Stimulated activated CD4-positive, alpha-beta T cell treated with anti-CD3 and anti-CD28 coated beads, Interleukin-1b, Interleukin-23, amount 100 ng/mL, for 1 hour (primary cell): ENCODE measurements at places on chromosomes 6 and 20.

DNA sequence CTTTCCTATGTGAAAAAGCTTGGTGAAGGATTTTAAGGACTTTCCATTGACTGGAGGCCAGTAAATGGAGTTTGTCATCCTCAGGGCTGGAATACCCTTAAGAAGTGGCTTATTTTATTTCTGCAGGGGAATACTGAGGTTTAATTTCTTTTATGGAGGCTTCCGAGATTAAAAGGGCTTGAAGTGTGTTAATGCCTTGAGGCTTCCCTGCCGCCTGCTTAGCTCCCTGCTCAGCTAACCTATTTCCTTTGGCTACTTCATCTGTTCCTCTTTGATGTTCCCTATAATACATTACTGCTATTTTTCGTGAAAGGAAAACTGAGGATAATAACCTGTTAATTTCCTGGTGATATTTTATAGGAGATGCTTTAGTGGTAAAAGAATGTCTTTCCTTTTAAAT lies 44.2 kb downstream of the HLA-DPB1 start:
- DNase-seq, result no peak

- DNase-seq, result no peak
Measured at GRCh38 chr6:143538374-143538773, 26.9 kb upstream of the FUCA2 start.

GRCh38 chr20:10670501-10671220 lies 3.1 kb downstream of the JAG1 start:
- DNase-seq, result no peak

DNA sequence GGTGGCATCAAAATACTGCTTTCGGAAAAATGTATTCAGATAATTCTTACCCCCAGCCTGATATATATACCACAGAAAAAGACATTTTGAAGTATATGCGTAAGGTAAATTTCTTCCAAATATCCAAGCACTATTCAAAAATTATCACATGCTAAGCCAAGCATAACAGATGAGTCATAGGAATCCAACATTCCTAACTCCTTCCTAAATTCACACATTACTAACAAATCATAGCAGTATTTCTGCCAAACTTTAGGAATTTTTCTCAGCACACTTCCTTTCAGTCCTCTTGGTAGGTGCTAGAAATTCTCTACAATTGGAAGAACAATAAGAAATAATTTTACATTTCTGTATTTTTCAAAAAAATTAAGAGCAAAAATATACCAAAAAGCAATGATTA lies 417.5 kb downstream of the EYS start:
- DNase-seq, result no peak

DNA sequence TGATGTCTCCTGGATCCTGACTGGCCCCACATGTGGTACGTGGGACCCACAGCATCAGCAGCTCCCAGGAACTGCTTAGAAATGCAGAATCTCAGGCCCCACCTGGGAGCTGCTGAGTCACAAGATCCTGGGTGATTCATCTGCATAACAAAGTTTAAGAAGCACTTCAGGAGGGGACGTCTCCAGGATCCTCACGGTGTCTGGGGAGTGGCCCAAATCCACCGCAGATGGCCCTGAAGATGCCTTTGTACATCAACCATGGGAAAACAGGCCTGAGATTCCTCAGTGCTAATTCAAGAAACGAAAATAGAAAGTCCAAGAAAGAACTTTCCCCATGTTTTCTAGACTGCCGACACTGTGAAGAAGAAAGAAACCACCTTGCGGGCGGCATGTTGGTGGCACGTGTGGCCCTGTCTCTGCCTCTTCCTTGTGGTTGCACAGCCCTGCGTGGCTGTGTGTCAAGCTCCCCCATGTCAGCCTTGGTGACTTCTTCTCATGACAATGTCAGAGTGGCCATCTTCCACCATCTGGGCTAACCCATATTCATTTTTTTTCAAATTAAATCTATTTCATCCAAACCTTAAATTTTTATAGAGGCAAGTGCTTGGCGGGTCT lies 26.1 kb downstream of the RRBP1 start:
- no peak for DNase-seq

DNA sequence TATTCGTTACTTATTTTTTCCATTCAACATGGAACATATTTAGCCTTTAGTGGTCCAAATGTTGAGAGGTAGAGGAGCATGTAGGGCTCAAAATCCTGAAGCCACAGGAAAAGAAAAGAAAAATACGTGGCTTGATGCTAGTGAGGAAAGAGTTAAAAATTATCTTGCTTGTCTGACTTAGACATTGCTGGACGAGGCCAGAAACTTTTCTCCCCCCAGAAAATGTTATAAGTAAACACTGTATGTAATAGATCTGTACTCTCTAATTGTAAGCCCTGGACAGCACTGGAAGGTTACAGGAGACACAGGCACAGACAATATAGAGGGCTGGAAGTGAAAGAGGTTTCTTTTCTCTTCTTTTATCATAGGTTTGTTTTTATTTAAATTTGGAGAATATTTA lies 165.6 kb downstream of the ZFP64 start:
- DNase-seq, result no peak

GRCh38 chr6:11069760-11070159 lies 23.9 kb upstream of the SMIM13 start:
- DNase-seq, result no peak

DNA sequence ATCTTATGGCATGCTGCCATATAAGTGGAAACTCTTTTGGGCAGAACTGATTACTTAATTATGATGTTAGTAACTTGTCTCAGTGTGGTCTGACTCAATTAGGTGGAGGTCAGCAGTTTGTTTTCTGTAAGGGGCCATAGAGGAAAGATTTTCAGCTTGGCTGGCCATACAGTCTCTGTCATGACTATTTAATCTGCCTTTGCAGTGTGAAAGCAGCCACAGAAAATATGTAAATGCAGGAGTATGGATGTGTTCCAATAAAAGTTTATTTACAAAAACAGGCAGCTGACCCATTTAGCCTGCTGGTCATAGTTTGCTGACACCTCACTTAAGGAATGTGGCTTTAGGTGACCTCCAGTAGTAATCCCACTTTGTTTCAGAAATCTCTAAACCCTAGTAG lies 700.7 kb downstream of the EPM2A start:
- DNase-seq, result no peak

DNA sequence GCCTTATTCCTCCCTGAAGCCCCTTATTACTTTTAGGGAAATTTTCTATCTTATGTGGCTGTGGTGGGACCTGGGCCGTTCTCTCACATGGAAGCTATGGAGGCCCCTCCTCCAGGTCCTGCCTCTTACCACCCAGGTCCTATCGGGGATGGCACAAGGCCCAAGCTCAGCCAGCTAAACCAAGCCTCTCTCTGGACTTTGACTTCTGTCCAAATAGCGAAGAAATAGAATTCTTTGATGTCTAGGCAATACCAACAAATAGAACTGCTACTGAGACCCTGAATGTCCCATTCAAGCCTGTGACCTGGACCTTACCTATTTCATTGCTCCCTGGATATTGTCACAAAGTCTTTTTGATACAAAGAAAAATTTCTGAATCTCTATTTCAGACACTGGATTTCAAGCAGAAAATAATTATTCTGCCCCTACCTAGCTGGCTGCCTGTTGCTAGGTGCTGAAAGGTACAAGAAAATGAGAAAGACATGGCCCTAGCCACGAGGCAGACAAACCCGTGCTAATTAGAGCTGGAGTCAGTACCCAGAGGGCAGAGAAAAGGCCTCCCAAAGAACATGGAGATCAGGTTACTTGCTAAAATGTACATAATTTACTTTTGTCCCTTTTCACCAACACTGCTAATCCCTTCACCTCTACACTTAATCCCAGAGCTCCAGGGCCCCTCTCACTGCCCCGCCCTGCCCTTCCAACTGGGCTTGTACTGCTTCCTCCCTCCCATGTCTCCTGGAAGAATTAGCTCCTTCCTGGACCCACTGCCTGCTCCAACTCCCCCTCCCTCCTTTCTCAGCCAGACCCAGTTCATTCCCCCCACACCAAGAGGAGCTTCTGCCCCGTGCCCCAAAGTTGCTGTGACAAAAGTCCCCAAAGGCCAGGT lies 15.5 kb upstream of the NNAT start:
- DNase-seq, result no peak

GRCh38 chr6:16338577-16339264 lies 100.3 kb downstream of the GMPR start:
- no peak for DNase-seq

GRCh38 chr6:166660157-166660688 lies 33.2 kb upstream of the RPS6KA2 start:
- no peak for DNase-seq

- DNase-seq, result no peak
Measured at GRCh38 chr6:106626485-106626884, 2.8 kb downstream of the RTN4IP1 start.

DNA sequence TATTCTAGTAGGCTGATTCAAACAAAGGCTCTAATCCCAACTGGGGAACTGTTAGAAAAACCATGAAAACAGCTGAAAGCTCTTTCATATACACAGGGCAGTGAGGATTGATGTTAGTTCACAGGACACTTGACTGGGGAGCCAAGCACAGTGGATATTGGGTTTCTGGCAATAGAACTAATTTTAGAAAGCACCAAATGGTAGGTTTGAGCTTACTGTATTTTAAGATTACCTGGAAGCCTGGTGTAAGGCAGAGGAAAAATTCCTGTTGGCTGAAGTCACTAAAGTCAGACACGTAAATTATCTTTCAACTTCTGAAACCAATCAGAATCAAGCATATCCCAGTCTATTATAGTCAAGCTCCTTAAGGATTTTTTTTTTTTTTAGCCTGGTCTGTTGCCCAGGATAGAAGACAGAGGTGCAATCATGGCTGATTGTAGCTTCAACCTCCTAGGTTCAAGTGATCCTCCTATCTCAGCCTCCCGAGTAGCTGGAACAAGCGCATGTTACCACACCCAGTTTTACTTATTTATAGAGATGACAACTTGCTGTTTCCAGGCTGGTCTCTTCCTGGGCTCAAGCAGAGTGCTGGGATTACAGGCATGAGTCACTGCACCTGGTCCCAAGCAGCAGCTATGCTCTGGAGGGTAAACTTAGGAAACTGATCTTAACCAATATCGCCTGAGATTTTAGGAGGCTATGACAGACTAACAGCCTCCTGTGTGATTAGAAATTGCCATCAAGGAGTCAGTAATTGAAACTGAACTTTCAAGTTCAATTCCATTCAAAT lies 32.5 kb upstream of the SYNCRIP start:
- no peak for DNase-seq

GRCh38 chr20:51020657-51021056 lies 2.2 kb downstream of the KCNG1 start:
- no peak for DNase-seq

DNA sequence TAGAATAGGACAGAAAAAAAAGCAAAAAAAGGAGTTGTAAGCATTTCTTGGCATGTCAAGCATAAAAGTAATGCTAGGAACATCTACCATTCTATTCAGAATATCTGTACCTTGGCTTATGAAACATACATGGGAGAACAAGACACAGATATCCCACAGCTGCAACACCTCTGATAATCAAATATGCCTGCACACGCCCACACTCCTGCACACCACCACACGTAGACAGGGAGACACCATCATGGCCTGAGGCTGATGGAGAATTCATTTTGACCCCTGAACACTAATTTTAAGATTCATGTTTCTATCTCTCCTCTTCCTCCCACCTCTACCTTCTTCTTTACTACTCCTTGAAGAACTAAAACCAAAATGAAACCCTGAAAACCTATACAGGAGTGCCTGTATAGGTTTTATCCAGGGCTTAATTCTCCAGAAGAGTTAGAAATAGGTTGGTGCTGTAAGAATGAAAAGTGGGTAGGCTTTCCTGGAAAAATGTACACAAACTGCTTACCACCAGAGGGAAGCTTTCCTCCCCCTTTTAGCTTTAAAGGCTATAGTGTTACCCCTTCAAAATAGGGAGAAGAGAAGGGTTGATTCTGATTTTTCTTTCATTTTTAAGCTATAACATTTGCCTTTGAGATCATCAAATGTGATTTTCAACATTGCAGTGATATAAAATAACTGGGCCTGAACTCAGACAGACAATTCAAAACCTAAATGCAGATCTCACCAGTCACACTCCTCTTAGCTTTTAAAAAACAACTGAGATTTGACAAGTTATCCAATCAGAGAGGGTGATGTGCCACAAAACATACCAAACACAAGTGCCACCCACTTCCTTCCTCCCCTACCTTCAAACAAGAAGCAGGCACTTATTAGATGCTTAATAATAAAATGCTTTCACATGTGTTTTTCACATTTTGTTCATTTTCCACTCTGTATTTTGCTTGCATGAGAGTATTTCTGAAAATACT lies 57.9 kb downstream of the ELOVL5 start:
- no peak for DNase-seq

DNA sequence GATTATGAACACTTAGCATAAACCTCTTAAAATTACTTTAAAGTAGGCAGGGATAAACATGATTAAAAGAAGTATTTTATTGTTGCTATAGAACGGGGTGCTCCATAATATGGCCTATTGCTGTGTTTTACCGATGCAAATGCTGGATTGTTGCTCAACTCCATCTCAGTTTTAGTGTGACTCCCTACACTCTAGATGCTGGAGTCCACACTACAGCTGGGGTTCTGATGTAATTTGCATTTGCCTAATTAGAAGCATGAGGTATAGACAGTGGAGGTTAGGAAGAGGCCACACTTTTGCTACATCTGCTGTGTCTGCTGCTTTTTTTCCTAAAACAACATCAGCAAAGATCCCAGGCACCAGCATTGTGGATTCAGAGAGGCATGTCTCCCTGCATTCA lies 6.7 kb upstream of the HMGN3 start:
- no peak for DNase-seq

- no peak for DNase-seq
Measured at GRCh38 chr20:55057779-55058415, 582.5 kb downstream of the DOK5 start.

DNA sequence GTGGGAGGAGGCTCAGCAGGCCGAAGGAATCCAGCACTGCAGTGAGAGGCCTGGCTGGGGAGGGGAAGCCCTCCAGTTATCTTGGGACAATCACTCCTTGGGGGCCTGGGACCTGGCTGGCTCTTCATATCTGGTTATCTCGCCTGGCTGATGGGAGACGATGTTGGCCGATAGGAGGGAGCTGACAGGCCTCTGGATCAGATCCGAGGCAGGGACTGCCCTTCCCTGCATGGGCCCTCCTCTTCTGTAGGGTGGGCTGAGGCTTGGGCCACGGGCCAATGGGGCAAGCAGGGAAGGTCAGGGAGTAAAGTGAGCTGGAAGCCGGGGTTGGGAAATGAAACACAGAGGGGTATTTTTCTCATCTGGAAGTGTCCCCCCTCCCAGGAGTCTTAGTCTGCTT lies 25.2 kb downstream of the MANBAL start:
- DNase-seq, result no peak

DNA sequence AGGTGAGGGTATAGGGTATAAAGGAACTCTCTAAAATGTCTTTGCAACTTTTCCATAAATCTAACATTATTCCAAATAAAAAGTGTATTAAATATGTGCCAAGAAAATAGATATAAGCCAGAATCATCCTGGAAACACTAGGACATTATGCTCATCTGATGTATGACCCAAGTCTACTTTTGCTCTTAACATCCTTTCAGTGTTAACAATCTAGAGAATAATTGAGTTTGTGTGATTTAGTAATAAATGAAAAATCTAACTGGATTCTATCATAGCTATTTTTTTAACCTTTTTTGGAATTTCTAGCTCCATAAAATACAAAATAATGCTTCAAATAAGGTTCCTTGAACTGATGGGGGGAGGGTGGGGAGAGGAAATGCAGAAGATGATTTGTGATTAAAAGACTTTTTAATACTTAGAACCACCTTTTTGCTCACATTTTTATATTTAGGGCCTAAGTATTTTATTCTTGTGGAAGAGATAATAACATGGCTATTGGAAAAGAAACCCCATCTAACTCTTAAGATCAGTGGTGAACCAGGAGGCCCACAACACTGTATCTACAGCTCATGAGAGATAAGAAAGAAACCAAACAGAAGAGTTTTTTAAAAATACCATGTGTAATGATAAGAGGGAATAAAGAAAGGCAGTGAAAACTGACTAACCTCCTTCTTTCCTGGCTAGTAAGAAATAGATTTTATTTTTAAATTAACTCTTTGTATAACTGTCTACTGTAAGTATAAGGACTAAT lies 68.5 kb downstream of the PDSS2 start:
- DNase-seq, result no peak
